Stimulated activated CD4-positive, alpha-beta T cell treated with anti-CD3 and anti-CD28 coated beads, Interleukin-1b, Interleukin-23, amount 100 ng/mL, for 1 hour (primary cell): ENCODE measurements at places on chromosomes 4 and X.

DNA sequence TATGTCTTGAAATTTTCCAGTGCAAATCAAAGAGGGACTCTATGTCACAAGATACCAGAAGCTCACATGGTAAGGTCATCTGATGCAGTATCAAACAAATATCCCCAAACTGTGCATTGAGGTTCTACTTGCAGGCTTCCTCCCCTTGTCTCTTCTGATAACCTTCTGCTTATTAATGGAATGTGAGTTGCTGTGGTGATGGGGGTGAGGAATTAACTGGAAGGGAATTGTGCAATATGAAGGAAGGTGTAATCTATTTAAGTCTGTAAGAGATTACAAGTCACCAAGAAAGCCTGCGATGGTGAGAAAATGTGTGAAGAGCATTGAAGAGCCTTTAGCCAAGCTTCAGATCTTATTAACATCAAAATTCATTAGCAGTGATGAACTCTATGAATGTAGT is 15.4 kb upstream of the MAGED1 start:
- DNase-seq: no peak

GRCh38 chrX:112148397-112148796 is 65.8 kb upstream of the TRPC5 start:
- DNase-seq: no peak

DNA sequence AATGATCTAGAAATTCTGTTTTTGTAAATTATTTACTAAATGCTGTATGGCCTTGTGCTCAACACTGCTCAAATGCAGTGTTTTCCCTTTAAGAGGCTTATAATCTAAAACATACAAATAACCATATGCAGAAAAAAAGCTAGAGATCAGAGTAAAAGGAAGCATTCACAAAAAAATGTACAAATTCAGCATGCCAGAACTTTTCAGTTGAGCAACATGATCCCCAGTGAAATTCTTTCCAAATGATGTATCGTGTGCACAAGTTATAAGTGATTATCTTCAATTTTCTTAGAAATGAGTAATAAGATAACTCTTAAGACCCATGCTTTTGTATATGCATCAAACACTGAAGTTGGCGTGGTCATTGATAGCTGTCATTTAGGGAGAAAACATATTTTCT is 5.0 kb downstream of the GPC3 start:
- no peak for DNase-seq

DNA sequence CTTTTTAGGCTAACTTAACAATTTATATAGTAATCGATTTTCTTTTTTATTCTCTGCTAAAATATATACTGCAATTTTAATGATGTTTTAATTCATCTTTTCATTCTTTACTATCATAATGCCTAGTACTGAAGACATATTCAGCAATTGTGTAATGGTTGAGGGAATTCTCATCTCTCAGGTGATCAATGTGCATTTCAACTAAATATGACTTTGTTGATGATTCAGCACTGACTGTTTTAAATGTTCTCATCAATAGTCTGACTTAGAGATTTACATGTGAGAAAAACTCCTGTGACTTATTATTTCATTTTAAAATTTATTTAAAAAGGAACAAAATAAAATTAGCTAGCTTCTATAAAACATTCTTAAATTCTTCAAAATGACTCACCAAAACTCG is 1450.3 kb downstream of the STIM2 start:
- DNase-seq: no peak

- no peak for DNase-seq
These were observed 153.8 kb downstream of the AREG start for GRCh38 chr4:74598611-74599325.

DNA sequence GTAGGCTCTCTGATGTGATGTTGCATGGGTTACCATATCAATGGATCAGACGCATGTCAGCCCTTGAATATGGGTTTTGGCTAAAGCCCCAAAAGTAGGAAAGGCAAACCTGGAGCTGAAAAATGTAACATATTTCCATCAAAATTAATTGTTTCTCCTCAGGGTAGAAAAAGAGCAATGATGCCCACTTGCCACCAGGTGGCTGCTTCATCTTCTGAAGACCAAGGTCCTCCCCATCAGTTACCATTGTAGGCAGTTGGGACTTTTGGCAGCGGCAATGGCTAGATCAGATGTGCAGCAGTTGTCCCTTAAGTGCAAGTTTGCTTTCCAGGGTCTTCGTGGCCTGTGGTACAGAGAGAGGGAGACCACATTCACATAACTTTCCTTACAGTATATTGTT is 118.2 kb downstream of the NAF1 start:
- DNase-seq: no peak

- no peak for DNase-seq
These were observed 37.0 kb downstream of the DLG3 start for GRCh38 chrX:70481471-70482270.

DNA sequence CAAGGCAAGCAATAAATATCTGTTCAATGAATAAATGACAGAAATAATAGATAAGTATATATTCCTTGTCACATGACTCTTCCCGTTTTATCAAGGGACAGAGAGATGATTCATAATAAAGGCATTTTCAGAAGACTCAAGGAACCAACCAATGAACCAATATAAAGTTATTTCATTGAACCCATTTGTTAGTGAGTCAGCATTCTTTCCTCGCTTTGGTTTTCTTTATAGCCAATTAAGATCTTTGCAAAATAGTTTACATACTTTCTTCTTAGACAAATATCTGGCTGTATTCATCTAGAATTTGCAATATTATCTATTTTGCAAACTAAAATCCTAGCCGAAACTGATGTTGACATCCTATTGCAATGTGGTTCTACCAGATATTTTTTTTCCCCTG is 269.4 kb downstream of the IL15 start:
- no peak for DNase-seq

DNA sequence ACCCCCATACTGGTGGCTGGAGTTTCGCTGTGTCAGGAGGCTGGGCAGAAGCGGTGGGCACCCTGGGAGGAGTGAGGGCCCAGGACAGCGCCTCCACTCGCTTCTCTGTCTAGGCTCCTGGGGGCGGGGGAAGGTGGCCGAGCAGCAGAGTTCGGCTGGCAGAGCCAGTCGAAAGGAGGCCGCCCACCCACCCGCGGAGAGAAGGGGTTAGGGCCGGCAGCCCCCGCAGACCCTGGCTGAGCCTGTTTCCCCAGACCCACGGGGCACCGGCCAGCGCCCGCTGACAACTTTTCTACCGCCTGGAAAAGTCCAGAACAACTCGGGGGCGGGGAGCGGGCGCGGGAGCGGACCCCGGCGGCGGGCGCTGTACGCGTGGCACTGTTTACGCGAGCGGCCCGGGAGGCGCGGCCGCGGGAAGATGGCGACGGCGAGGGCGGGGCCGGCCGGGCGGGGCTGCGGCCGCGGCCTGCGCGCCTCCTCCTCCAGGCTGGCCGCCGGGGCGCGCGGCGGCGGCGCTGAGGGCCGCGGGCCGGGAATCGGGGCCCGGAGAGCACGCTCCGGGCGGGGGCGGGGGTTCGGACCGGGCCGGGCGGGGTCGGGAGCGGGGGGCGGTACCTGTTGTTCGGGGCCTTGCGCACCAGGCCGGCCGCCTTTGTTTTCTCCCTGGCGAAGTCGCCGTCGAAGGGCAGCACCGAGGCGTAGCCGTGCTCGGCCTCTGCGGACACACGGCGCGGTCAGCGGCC is 628 bp downstream of the MXD4 start:
- peak; percentile 30 for DNase-seq

DNA sequence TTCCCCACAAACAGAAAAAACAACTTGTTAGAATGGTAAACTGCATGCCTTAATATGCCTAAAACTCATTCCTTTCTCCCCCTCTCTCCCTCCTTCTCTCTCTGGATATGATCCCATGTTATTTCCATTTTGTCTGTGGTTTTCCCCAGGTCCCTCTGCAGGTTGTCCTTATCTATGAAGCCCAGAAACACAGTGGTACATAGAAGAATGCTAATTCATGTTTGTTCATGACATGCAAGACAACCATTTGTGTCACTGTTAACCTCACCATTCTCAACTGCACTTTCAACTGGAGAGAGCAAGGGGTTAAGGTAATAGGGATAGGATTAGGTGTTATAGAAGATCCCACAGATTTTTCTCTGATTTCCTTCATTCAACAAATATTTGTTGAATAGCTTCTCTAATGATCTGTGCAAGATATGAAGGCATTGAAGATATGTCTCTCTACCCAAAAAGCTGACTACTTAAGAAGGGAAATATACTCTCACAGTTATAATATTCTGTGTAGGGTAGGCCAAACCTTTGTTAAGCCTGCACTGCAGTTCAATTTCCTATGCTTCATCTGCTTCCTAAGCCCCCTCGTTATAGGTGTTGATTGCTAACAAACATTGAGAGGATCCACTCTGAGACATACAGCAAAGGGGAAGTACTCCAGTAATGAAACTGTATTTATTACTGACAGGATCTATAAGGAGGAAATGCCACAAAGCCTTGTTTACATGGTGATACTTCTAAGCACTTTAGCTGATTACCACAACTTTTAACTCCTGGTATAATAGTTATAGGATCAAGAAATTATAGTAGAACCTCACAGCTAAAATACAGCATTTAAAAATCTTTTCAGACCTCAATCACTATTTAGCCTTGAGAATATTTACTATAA is 96.1 kb downstream of the FRYL start:
- DNase-seq: no peak

GRCh38 chr4:115965588-115965987 is 852.2 kb upstream of the NDST4 start:
- DNase-seq: no peak

GRCh38 chrX:3522101-3522650 is 175.7 kb upstream of the MXRA5 start:
- DNase-seq: no peak

DNA sequence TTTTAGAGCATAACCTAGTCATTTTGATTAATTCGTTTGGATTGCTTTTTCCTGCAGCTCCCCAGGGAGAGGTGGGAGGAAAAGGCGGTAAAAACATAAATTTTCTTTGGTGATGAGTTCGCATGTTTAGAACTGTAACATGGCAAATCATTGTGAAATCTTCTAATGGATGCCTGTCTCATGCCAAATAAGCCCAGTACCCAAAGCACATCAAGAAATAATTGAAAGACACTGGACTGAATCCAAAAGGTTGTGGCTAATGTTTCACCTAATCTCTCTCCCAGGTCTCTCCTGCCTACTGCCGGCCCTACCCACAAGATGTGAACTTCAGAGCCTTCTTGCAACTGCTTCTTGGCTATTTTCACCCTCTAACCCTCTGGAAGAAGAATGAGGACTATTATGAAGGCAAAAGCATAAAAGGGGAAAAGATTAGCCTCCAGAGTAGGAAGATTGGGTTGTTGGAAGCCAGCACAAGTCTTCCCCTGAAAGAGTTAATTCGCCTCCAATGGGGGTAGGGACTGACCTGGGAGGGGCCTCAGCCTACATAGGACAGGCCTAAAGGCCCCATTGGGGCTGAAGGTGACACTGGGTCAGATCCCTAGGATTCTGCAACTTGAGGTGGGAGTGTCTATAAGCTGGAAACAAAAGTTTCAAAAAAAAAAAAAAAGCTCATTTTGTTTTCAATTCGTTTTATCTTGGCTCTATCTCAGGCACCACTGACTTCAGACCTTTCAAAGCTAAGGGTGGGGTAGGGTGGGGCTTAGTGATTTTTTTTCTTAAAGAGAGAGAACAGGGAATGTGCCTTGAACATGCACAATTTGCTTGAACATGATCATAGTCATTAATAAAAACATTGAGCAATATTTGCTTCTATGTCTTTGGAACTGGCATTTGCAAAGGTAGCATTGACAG is 278.6 kb upstream of the KLF3 start:
- DNase-seq: no peak

DNA sequence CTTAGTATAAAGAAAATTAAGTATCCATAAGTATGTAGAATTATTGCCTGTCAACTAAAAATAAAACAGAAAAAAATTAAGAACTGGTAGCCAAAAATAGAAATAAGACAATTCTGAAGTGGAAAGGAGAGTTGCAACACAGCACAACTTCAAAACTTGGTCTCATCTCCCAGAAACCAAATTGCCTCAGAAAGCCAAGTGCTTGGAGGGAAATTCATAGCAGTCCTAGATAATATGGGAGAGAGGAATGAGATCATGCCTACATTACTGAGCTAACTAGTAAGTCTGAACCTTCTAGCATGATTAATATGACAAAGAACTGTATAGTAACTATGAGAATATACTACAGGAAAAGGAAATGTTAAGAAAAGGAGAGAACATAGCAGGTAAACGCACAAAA is 256.5 kb downstream of the LDB2 start:
- no peak for DNase-seq

DNA sequence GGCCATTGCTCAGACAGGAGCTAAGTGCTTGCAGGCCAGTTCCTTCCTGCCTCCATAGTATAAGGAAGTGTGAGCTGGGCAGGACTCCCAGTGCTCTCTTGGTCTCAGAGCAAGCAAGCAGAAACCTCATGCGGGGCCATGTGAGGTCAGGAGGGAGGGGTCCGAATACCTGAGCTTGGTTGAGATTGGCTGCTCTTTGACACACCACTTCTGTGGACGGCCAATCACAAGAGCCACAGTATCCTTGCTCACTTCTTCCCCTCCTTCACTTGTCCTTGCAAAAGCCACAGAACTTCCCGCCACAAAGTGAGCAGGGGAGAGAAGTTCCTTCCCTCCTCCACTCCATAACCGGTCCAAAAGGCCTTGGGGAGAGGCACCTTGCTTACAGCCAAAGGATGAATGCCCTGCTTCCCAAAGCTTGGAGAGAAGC is 56.7 kb downstream of the PRPS1 start:
- no peak for DNase-seq

GRCh38 chr4:161403781-161404180 is 760.0 kb downstream of the FSTL5 start:
- DNase-seq: no peak

DNA sequence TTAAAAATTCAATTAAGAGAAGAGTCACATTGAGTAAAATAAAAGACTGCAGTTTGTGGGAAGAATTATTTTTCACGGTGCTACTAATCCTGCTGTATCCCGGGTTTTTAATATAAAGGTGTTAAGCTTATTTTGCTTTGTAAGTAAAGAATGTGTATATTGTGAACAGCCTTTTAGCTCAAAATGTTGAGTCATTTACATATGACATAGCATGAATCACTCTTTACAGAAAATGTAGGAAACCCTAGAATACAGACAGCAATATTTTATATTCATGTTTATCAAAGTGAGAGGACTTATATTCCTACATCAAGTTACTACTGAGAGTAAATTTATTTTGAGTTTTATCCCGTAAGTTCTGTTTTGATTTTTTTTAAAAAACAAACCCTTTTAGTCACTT is 39.7 kb downstream of the IRS4 start:
- no peak for DNase-seq

DNA sequence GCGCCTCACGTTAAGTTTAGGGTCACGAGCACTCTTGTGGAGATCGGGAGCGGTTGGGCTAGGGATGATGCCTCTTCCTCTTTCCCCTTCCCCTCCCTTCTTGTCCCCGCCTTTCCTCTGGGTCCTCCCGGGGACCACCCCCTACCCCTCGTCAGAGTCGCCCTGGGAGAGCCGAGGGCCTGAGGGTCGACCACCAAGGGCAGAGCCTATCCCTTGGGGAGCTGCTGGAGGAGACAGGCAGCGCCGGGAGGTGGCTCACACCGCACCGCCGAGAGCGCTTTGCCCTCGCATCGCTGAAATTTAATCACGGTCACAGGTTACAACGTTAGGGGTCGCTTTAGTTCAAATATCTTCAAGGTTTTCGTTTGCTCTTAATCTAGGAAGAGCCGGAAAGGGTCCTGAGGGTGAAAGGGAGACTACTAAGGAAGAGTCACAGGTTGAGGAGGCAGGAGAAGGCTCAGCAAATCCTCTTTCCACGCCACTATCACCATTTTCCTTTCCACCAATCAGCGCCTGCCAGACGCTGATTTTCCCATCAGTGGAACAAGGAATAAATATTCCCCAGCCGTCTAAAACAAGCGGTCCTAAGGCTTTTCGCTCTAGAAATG is 528 bp upstream of the SNCA start:
- DNase-seq: no peak
